ENCODE measurements at places on chromosomes 16 and 17.

DNA sequence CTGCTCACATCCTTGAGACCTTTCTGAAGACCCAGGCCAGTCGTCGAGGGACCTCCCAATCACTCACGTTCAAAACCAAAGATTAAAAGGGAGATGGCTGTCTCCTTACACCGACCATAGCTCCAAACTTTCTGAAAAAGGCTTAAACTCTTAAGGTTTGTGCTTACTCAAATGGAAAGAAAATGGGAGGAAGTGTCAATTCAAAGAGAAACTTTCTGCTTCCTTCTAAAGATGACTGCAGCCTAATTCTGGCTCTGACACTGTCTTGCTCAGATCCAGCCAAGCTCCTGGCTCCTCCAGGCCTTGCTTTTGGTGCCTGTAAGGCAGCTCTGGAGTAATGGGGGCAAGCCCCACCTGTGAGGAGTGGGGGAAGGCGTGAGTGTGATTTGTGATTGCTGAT is 54.9 kb upstream of the WSB1 start:
- DNase-seq, result no peak

DNA sequence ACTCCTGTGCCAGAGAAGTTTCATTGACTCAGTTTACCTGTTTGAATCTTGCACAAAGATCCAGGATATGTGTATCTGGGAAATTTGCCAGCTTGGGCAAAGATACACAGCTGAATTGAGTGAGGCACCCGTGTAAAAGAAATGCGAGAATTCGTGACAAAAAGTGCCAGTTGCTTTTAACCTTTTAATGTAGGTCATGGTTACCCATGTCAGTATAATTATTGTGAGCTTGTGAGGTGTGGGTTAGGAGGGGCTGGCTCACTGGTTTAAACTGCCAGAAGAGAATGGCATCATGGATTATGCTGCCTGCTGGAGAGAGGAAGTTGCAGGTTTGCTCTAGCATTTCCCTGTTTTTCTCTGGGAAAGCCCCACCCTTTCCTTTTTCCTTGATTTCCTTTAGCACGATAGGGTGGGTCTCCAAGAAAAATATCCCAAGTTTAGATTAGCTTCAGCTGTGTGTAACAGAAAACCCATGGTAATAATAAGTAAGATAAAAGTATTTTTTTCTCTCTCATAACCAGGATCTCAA is 24.8 kb upstream of the NDRG4 start:
- no peak for DNase-seq

DNA sequence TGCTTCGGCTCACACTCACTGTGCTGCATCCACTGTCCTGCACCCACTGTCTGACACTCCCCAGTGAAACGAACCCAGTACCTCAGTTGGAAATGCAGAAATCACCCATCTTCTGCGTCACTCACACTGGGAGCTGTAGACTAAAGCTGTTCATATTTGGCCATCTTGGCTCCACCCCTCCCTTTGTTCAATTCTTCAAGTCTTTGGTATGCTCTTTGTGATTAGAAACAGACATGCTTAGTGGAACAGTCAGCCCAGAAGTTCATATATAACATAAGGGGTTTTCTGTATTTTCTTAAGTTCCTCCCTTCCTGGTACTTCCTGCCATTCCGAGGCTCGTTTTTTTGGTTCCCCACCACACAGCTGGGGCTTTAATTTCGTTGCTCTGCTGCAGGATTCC is 398.5 kb upstream of the DYNLRB2 start:
- DNase-seq, result no peak

DNA sequence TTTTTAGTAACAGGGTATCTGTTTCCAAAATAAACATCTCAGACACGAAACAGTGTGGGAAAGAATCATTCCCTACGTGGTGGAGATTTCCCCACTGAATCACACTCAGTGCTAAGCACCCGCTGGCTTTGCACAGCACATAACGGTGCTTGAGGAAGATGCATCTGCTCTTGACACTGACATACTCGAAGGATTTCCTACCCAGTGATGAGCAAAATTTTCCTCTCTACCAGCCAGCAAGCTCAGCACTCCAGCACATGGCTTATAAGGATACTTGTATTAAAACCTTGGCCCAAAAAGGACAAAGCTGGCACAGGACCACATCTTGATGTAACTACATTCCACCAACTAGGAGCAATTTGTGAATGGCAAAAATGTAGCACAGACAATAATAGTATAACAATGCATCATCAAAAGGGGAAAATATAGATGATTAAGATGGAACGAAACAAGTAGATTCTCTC is 59.0 kb downstream of the ANKFY1 start:
- no peak for DNase-seq

DNA sequence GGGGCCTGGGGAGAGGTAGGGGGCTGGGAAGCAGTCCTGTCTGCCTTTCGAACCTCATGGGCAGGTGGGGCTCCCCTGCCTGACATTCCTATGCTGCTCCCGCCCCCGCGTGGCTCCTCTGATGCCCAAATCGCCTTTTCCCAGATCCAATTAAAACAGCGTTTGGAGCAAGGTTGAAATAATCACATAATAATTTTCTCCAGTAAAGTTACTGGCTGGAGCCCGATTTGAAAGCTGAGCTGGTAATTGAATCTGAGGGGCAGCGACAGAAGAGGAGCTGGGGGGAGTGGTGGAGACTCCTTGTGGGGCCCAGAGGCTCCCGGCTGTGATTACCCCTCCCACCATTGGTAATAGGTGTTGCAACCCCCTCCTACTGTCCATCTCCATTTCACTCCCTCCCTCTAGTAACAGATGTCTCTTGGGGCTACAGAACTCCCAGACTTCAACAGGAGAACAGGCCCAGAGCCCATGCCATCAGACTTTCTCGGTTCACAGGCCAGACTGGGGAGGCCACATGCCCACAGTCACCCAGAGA is 38.9 kb upstream of the C1QL1 start:
- no peak for DNase-seq

DNA sequence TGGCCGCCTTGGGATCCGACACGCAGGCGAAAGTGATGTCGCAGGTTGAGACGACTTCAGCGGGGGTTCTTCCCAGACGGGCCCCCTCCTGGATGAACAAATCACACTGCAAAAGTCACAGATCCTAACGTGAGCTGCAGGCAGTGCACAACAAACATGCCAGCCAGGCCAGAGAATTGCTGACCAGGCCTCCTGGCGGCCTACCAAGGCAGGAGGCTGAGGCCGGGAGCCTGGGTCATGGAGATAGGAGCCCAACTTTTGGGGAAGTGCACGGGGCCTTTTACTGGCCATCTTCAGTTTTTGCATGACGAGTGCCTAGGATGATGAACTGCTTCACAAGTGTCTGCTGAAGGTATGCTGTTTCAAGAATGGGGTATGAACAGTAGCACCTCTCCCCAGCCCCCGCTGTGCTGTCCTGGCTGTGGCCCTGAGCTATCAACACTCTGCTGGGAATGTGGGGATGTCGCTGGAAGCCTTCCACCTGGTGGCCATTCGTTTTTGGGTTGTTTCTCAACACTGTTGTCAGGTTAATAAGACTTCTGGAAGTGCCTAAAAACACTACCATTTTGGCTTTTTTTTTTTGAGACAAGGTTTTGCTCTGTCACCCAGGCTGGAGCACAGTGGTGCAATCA is 12.2 kb upstream of the ROGDI start:
- DNase-seq, result no peak

- no peak for DNase-seq
These were observed 688.2 kb upstream of the KIF2B start for GRCh38 chr17:53134548-53134947.

DNA sequence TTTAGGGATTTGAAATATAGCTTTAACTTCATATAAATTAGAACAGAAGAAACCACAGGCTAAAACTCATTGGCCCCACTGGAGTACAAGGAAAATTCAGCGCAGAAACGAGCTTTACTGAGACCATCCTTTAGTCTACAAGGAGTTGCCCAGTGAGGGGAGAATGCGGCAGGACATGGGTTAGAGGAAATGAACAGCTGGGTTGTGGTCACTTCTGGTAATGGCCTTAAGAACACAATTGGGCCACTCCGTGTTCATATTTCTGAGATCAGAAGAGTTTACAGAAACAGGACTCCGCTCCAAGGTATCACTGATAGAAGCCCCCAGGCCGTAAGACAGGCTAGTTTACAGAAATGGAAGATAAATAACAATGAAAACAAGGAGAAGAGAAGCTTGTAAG is 188.3 kb downstream of the ZFHX3 start:
- DNase-seq, result no peak

DNA sequence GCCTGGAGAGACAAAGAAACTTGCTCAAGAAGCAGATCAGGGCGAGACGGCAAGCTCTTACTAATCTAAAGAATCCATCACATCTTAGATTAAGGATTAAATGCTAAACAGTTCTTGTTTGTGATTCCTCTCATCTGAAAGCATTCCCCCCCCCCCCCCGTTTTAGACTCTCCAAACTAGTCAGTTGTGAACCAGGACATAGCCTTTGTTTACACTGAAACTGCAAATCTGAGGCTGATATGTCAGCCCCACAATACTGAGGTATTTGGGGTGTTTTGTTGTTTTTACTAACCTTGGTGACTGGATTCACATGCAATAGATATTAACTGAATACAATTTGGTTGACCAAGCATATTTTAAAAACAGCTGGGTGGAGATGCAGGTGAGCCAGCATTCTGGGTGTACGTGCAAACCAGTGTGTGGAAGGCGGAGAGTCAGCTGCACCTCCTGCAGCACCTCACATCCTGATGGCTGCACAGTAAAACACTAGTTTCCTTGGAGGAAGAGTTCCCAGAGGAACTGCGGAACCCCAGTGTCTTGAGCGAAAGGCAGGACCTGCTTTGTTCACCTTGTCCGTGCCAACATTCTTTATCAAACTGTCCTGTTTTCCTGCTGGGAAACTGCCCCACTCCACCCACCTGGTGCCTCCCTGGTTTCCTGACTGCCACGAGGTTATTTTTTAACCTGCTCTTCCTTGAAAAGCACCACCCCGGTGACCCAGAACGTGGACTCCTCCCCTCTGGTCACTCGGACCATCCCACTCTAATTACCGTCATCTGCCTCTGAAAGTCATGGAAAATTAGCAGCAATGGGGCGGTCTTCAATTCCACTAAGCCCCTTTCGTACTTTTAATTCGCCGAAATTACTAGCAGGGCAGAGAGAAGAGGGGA is 1.2 kb upstream of the YPEL2 start:
- DNase-seq, result peak; percentile 62

GRCh38 chr16:19102187-19102872 is 11.4 kb upstream of the ITPRIPL2 start:
- DNase-seq, result no peak

GRCh38 chr17:69608808-69609472 is 194.4 kb downstream of the MAP2K6 start:
- DNase-seq, result no peak

- DNase-seq, result no peak
These were observed 8.2 kb upstream of the COL1A1 start for GRCh38 chr17:50209472-50210239.

GRCh38 chr16:63804126-63804525 is 1317.7 kb downstream of the CDH11 start:
- DNase-seq, result no peak

DNA sequence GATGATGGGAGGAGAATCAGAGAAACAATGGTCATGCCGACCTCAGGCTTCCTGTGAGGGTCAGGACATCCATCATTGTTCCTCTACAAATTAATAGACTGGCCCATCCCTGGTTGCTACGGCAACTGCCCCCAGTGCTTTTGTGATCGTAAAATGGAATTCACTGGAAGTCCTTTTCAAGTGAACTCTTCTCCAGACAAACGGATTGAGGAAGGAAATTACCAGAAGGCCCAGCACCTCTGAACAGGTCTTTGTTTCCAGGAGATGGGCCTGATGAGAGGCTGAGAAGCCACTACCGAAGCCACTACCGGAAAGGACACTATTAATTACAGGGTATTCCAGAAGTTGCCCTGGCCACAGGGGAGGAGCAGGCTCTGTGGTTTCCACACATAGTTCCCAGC is 126.0 kb downstream of the MGAT5B start:
- DNase-seq, result no peak

DNA sequence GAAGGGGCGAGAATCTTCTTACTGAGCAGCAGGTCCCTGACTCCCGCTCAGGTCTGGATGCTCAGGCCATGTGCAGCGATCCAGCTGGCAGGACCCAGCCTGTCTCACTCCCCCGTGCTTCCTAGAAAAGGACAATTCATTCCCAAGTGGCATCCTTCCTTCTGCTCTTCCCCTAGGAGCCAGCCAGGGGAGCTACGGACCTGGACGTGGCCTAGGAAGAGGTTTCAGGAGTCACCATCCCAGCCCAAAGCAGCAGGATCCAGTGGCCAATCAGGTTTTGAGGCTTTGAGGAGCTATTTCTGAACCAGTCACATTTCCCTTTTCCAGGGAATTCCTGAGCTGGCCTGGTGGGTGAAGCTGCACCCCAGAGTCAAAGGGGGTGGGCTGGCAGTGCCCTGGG is 7.8 kb upstream of the CD79B start:
- no peak for DNase-seq

GRCh38 chr16:55367301-55367811 is 43.4 kb downstream of the IRX6 start:
- DNase-seq, result no peak

- DNase-seq, result no peak
These were observed 8.9 kb upstream of the RBFOX3 start for GRCh38 chr17:79619636-79620206.

DNA sequence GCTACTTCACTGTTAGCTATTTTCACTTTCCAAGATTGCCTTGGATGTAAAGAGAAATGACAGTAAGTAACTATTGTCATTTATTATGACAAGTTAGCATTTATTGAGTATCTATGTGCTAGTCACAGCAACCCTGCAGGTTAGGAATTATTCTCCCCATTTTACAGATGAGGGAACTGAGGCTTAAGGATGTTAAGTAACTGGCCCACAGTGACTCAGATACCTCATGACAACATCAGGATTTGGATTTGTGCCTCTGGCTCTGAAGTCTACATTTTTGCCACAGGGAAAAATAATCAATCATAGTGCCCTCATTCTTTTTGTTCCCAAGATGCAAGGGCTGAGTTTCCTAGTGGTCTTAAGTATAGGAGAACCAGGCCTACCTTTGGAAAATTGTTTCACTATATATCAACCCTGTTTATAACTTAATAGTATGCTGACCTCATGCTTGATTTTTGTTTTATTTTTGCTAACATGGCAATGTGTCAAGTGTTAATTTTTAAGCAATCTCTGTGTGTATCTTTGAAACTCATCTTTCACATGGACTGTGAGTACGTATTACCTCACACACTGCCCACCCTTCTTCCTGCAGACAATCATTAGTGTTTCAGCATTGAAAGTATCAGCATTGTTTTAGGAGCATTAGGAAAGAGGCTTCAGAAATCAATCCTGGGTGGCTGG is 105.0 kb downstream of the TANGO6 start:
- no peak for DNase-seq

DNA sequence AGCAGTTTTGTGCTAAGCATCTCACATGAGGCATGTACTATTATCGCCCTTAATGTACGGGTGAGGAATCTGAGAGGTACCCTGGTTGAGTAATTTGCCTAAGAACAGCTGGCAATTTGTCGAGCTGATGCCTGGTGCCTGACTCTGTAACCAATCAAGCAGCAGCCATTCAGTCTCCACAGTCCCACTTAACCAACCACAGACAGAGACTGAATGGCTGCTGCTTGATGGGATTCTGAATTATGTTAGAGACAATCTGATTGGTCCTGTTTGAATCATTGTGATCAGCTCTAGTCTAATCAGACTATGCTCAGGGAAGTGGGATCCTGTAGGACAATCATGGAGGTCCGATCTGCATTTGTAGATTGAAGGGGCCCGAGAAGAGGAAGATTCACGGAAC is 447.0 kb downstream of the SHISA9 start:
- no peak for DNase-seq

GRCh38 chr16:60073376-60073775 is 1339.3 kb upstream of the GOT2 start:
- DNase-seq, result no peak

Measured in hippocampal formation (tissue), 2 donors.